ENCODE measurements at places on chromosomes 13 and 19.

DNA sequence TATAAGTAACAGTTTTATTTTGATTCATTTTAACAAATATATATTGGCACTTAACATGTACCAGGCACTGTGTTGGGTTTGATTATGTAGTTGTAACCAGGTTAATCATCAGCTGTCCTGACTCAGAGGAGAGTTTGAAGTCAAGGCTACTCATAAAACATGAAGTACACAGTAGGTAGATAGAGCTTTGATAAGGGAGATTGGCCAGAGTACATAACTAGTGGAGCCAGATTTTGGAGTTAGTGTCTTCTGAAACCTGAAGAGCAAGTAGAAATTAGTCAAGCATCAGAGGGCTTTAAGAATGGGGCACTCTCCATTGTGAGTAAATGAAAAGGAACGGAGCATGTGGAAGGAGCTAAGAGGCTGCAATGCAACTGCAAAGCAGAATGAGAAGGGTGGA is 333.9 kb downstream of the RFC3 start:
- no peak for DNase-seq

- no peak for DNase-seq
Observed at GRCh38 chr13:77033717-77034302, 6.9 kb upstream of the FBXL3 start.

DNA sequence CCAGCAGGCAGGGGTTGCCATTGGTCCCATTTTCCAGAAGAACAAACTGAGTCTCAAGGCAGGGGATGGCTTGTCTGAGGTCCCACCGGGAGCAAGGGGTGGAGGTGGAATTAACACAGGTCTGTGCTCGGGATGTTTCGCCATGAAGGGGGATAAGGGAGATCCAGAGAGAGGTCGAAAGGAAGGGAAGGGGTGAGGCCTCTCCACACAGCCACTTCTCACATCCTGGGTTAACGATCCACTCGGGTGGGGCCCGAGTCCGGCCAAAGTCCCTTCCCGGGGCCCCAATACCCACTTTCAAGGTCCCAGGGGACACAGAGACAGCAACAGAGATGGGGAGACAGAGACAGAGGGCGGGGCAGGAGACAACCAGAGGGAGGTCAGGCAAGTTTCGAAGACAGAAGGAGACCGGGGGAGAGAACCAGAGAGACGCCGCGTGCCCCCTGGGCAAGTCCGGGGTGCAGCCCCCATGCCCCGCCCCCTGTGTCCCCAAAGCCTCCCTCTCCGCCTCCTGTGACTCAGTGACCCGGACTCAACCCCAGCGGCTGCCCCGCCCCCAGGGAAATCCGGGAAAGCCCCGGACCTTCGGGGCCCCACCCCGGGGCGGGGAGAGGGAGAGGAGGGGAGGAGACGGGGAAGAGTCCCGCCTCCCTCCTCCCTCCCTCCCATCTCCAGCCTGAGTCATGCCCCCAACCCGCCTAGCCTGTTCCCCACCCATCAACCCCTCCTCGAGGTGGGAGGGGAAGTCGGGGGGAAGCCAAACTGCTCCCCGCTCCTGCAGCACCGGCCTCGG is 1.4 kb upstream of the BCL3 start:
- peak; percentile 88 for DNase-seq

- DNase-seq = no peak
Observed at GRCh38 chr13:111270765-111271698, 49.4 kb upstream of the TEX29 start.

DNA sequence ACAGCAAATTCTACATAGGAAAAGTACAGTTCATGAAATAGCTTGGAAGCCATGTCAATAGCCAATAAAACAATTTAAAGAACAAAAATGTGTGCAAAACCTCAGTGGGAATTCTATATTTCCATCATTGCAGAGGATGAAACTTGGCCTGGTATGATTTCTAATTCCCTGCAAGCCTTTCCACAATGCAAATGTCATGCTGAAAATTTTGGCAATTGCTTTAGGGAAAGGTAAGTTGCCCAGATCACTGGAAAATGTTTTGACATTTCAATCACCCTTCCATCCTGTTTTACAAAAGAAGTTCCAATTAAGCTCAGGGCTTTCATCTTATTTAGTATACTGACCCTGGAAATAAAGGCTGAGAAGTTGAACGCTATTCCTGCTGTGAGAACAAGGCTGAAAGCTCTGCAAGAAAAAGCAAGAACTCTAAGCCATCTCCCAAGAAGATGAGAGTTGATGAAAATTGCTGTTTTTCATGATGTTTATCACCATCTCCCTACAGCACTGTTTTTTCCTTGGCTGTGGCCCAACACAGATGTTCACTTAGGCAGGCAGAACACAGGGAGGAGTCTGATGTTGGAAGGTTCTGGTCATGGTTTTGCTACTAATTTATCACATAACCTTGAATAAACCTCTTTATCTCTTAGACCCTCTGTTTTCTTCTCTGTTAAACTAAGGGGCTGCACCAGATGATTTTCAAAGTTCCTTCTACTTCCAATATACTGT is 263.7 kb downstream of the KCTD12 start:
- DNase-seq = no peak

- DNase-seq = no peak
Observed at GRCh38 chr19:11416346-11417052, 2.6 kb downstream of the RGL3 start.

GRCh38 chr19:32174386-32175113 is 170.9 kb upstream of the ZNF507 start:
- no peak for DNase-seq

GRCh38 chr13:93248627-93249047 is 22.0 kb downstream of the GPC6 start:
- no peak for DNase-seq

DNA sequence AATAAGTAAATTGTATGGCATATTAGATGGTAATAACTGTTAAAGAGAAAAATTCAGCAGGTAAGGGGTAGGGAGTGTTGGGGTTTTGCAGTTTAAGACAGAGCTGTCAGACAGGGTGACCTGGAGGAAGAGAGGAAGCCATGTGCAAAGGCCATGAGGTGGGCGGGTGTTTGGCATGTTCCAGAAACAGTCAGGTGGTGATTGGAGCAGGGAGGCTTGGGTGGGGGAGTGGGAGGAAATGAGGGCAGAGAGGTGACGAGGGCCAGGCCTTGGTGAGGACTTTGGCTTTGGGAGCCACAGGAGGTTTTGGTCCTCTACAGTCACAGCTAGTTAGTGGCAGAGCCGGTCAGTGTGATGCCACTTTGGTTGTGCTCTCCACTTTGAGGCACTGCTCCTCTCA is 20.1 kb downstream of the RYR1 start:
- no peak for DNase-seq

DNA sequence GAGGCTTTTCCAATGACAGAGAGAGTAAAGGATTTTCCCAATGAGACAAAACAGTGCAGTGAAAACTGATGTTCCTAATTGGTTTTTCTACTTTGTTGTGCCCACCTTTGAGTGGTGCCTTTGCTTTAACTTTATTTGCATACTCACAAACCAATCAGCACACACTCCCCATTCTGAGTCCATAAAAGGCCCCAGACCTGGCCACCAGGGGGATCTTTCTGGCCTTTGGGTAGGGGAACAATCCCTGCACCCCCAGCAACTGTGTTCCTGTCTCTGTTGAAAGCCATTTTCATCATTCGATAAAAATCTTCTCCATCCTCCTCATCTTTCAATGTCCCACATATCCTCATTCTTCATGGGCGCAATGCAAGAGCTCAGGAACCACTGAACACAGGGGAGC is 252.8 kb downstream of the B3GLCT start:
- DNase-seq = no peak

GRCh38 chr13:65508745-65509144 is 1721.4 kb downstream of the PCDH9 start:
- DNase-seq = no peak

GRCh38 chr13:50526661-50527071 is 316.8 kb downstream of the DLEU7 start:
- no peak for DNase-seq

DNA sequence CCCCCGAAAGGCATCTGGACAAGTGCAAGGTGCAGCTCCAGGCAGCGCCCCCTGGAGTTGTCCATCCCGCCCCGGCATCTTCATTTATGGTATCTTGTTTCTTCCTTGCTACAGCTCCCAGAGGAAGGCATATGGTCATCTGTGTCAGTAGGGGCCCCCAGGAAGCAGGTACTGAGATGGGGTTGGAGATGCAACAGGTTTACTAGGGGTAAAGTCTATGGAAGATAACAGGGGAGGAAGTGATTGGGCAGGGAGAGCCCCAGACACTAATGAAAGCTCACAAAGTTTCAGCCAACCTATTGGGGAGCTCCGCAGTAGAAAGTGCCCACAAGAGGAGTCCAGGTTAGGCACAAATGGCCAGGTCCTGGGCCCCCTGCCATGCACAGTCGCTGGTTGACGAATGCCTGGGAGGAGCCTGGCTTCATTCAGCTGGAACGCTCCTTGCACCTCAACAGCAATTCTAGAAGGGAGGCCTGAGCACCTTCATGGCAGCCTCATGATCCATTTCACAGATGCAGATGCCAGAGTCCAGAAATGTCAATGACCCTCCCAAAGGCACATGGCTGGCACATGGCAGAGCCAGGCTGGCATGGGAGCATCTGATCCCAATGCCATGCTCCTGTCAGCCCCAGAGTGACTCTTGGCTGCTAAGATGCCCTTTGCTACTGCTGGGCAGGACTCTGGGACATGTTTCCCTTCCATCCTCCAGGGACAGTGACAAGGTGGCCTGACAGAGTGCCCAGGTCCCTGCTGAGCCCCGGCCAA is 23.8 kb upstream of the PEPD start:
- DNase-seq = no peak

DNA sequence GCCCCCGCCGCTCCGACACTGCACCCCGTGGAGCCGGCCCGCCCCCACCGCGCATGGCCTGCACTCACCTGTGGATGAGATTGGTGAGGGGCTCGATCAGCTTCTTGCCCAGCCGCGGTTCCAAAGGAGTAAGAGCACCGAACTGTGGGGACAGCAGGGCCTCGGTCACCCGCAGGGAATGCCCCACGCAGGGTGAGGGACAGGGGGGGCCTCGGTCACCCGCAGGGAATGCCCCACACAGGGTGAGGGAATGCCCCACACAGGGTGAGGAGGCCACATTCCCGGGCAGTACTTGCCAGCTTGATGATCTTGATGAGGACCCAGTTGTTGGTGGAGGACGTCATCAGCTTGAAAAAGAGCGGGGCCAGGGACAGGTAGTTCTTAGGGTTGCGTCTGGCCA is 22.3 kb downstream of the AP3D1 start:
- no peak for DNase-seq

- no peak for DNase-seq
Observed at GRCh38 chr19:38030686-38031422, 123.8 kb downstream of the SIPA1L3 start.

DNA sequence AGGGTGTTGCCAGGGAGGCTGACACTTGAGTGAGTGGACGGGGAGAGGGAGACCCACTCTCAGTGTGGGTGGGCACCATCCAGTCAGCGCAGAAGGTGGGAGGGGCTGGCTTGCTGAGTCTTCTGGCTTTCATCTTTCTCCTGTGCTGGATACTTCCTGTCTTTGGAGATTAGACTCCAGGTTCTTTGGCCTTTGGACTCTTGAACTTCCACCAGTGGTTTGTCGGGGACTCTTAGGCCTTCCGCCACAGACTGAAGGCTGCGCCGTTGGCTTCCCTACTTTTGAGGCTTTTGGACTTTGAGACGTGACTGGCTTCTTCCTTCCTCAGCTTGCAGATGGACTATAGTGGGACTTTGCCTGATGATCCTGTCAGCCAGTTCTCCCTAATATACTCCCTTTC is 4.3 kb upstream of the LENG8 start:
- DNase-seq = no peak

DNA sequence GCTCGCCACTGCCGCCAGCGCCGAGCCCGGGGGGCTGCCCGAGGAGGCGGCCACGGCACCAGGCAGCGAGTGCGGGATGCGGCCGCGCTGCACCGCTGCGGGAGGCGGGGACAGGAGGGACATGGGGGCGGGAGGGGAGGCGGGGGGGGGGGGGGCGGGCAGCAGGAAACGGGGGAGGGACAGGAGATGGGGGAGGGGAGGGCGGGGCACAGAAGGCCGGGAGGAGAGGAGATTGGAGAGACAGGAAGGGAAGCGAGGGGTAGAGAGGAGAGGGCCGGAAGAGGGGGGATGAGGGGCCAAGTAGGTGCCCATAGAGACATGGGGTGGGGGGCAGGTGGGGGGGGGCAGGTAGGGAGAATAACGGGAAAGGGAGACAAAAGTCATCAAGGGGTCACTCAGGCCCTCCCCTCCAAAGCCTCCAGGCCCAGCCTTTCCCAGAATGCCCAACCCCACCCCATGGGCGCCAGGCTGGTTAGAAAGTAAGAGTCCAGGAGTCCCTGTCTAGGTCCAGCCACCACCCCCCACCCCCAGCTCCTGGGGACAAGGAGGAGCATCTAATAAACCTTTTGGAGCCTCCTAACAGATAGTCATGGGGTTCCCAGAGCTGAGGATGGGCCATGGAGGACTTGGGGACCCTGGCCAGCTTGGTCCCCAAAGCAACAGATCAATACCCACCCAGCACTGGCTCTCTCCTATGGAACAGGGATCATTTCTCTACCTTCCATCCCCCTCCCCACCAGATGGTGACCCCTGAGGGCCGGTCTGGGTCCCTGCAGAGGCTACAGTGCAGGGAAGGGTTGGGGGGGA is 9.5 kb downstream of the NR2F6 start:
- no peak for DNase-seq

DNA sequence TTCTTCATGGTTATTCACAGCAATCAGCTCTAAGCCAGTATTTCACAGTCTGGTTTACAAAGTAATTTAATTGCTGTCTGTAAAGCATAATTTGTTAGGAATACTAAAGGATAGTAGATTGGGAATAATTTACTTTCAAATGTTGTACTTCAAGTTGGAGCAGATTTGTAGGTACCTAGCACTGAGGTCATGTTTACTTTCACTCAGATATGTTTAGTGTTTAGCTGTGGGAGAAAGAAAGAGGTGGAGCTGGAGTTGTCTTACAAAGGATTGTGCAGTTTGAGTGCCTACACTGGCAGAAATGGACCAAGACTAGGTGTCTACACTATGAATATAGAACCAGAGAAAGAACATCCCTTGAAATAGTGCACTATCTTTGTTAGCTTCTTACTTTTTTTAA is 464.6 kb downstream of the PCDH9 start:
- DNase-seq = no peak

- DNase-seq = no peak
Observed at GRCh38 chr13:43360171-43360570, 336.8 kb downstream of the DNAJC15 start.
